Stimulated activated CD4-positive, alpha-beta T cell treated with anti-CD3 and anti-CD28 coated beads, Interleukin-4, amount 100 ng/mL, for 24 hours (primary cell): ENCODE measurements at places on chromosomes 11 and 22.

- no peak for DNase-seq
Observed at GRCh38 chr11:124899383-124900145, 1.9 kb upstream of the ROBO4 start.

- DNase-seq, result no peak
Observed at GRCh38 chr22:36912694-36913426, 568 bp upstream of the CSF2RB start.

DNA sequence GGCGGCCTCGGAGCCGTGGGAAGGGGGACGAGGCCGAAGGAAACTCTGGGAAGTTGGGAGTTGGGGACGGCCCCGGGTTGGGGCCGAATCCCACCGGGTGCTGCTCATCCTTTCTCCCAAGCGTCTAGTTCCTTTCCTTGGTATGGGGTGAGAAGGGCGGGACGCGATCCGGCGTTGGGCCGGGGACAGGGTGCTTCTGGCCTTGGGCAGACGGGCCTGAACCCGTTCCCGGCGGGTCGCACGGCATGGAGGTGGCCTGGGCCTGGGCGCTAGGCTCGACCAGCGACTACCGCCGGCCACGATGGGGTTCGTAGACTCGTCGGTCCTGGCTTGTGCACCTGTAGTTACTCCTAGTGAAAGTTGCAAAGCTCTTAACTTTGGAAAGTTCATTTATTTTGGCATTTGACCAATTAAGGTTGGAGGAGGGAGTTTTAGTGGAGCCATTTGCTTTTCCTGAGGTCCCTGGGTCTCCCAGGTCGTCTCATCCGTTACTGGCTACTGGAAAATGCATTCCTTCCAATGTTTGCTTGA is 1.0 kb downstream of the SYT9 start:
- DNase-seq, result no peak

DNA sequence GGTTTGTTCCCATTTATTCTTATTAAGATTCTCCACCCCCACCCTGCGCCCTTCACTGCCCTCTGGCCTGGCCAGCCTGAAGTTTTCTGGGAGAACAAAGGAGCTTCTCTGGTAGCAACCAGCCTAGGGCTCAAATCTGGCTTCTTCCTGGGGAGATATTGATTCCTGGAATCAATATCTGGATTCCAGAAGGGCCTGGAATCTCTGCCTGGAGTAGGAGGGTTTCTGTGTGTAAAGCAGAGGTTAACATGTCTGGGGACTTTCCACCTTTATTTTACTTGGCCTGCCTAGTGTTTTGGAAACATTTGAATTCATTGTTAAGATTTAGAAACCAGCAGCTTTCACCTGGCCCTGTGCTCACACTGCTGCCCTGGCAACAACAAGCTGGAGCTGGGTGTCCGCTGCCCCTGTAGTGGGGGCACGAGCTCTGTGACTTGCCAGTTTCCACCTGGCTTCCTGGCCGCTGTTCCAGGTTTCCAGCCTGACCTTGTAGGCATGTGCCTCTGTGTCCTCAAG is 5.5 kb downstream of the C11orf91 start:
- no peak for DNase-seq

GRCh38 chr11:47216121-47216798 is 1.5 kb downstream of the DDB2 start:
- peak; percentile 80 for DNase-seq

DNA sequence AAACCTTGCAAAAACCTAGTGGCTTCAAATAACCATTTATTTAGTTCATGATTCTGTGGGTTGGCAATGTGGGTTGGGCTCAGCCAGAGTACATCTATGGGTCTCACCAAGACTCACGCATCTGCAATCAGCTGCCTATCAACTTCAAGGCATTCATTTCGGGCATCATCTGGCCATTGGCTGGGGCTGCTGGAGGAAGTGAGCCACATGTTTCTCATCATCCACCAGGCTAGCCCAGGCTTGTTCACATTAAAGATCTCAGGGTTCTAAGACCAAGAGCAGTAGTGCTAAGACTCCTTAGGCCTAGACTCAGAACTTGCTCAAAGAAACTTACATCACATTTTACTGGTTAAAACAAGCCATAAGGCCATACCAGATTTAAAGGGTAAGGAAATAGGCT is 478.9 kb upstream of the ARHGAP42 start:
- DNase-seq, result no peak

GRCh38 chr11:7986768-7987559 is at the start of gene EIF3F:
TSS of gene EIF3F (plus strand) at chr11:7987337. CDS start at chr11:7987353, 16 bp downstream.
- peak; percentile 94 for DNase-seq

GRCh38 chr11:117700551-117700950 is 96.5 kb downstream of the DSCAML1 start:
- DNase-seq, result no peak

DNA sequence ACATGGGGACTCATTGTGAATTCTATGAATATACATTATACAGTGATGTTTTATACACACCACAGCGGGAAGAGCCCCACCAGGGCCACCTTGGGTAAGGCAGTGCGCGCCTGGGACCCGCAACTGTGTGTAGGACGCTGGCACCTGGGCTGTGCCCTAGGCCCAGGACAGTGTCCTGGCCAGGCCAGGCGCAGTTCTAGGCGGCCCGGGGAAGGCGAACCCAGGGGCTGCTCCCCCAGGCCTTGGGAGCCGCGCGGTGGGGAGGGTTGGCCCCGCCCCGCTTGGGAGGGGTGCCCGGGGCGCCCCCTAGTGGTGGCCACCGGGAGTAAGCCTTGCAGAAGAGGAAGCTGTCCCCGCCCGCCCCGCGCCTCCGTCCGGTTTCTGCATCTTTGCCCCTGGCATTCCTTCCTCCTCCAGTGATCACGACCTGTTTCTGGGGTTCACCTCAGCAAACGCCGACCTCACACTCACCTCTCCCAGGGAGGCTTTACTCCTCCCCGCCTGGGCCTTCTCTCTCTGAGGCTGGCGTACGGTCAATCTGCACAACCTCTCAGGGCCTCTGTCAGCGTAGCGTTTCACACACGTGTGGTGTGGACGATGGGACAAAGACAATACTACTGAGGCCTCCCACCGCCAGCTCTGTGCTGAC is 9.5 kb upstream of the EHD1 start:
- DNase-seq, result peak; percentile 85

GRCh38 chr11:71505001-71505400 is 22.1 kb upstream of the KRTAP5-7 start:
- no peak for DNase-seq

DNA sequence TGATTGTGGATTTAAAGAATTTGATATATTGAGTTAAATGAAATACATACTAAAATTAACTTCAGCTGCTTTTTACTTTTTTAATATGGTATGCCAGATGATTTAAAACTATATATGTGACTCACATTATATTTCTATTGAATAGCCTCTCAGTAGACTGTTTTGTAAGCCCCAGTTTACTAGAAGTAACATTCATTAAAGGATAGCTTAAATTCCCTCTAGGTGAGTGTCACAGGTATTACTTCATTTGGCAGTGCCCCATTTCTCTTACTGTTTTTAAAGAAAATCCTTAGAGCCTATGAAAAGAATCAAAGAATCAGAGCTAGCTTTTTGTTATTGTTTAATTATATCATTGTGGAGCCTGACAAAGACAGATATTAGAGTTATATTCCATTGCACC is 48.6 kb downstream of the ZC3H12C start:
- DNase-seq, result no peak

GRCh38 chr11:123704341-123704740 is 37.1 kb downstream of the ZNF202 start:
- no peak for DNase-seq

- DNase-seq, result no peak
Observed at GRCh38 chr11:87298155-87298554, 260.4 kb downstream of the TMEM135 start.

DNA sequence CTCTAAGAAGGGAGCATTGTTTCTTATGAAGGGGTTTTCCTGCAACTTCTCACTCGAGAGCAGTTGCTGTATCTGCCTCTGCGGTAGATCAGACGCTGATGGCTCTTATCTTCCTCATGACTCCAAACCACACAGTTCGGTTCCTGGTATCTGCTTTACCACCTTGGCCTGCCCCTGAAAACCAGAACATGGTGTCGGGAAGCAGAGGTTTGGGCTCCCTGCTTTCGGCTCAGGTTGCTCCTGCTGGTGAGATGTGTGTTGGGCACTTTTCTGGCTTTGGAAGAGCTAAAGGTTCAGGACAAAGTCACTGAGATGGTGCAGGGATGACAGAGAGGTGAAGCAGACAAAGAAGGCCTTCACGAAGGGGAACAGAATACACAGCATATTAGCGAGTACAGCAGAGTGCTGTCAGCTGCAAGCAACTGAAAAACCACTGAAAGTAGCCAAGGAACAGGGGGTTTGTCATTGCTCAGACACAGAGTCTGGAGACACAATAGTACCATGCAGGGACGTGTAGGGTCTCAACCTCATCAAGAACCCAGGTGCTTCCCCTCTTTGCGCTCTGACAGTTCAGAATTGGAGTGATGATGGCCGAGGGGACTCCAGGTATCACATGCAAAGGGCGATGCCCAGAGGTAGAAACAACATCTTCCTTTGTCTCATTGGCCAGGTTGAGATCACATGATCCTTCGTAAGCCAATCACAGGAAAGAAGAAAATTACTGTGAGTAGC is 11.9 kb upstream of the CSF2RB start:
- DNase-seq, result no peak

- DNase-seq, result no peak
Observed at GRCh38 chr11:94141511-94142307, 13.1 kb downstream of the PANX1 start.

- DNase-seq, result no peak
Observed at GRCh38 chr11:36427876-36428275, 82.2 kb downstream of the TRAF6 start.

DNA sequence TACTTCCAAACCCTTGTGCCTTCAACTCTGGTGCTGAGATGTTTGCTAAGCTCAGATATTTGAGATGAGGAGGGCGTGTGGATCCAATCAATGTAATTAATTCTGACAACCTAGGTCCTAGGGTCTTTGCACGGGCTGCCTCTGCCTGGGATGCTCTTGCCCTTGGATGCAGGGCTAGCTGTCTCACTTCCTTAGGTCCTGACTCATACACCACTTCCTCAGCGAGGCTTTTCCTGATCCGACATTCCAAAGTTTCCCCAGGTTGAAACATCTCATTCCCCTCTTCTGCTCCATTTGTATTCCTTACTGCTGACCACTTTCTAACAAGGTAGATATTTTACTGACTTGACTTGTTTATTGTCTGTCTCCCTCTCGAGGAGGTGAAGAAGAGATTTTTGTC is 43.0 kb upstream of the NTM start:
- DNase-seq, result no peak

GRCh38 chr11:6568191-6568918 is 35.1 kb downstream of the RRP8 start:
- no peak for DNase-seq

DNA sequence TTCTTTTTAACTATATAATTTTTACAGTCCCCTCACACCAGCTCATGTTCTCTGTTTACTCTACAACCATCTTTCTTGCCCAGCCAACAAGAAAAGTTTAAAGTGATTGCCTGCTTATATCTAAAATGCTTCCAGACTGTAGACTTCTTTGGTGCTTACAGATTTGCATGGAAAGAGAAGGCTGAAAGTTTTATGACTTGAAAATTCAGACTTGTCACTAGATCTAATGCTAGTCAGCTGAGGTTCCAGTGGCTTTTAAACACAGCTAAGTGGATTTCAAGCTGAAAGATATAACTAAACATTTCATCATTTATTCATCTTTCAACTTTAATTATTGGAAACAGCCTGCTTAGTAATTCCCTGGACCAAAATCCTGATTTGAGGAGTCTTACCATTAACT is 178.4 kb downstream of the NAV2 start:
- DNase-seq, result no peak

DNA sequence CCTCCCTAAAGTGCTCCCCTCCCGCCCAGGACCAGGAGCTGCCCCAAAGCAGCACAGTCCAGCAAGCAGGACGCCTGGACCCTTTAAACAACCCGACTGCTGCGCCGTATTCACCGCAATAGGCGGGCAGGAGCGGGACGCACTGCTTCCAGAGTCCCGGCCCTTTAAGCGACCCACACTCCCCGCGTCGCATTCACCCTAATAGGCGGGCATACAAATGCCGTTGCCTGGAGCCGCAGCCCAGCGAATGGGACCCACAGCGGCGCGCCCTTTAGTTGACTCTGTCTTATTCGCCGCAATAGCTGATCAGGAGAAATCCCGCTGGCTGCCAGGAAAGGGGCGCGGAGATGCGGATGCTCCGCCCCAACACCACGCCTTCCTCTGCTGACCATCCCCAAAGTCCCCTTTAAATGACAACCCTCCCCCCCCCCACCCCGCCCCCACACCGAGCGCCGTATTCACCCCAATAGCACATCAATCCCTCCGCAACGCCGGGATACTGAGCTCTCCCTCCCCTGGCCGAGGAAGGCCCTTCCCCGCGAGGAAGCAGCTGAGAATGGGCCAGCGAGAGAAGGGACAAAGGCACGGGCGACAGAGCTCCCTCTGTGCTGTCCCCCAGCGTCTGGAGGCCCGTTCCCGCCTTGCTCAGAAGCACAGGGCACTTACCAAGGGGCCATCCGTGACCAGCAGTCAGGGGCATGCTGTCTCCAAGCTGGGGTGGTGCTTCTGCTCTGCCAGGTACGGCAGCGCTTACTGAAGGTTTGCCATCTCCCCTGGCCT is 4.7 kb downstream of the OSBPL5 start:
- DNase-seq, result peak; percentile 16

- no peak for DNase-seq
Observed at GRCh38 chr11:37320921-37321320, 722.9 kb upstream of the RAG2 start.

DNA sequence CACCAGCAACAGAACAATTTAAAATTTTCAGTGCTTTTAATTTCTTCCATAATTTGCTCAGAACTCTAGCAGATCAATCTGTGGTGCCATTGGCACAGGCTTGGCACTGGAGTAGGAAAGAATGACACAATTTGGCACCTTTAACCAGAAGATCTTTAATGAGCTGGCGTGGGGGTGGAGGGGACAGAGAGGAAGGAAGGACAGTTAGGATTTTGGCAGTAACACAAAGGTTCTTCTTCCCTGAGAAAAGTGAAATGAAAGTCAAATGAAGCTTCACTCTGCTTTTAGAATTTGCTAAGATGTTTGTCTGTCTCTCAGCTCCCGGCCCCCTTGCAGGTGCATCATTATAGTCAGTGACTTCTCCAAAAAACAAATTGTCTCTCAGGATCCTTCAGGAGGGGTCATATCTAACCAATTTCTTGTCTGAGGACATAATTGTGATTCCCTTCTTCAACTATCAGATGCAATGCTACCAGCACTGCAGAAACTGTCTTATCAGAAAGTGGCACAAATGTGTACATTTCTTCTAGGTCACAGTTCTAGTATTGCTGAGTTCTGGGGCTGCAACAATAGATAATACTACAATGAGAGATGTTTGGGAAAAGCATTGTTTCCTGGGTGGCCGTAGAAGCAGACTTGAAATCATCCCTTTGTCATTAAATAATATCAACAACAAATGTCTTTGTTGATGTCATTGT is 66.8 kb downstream of the CSTPP1 start:
- DNase-seq, result no peak

DNA sequence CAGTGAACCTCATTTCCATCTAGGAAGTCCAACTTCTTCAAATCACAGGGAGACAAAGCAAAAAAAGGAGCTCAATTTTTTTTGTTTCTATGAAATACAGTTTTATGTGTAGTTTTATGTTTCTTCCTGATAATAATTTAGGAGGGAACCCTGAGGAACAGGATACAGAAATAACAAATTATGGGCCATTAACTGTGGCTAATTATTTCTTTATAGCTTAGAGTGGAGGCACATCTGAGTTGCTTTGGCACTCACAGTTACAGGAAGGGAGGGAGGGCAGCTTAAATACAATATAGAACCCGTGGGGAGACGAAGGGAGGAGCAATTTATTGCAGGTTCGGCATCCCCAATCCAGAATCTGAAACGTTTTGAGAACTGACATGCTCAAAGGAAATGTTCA is 37.1 kb upstream of the HORMAD2 start:
- no peak for DNase-seq

GRCh38 chr22:42725606-42726355 is 5.1 kb upstream of the A4GALT start:
- no peak for DNase-seq
